ENCODE measurements at places on chromosomes 11 and 22. TPM values are rescaled to one million over a fixed set of nuclear protein-coding genes. Genes with fewer than 3 reads are reported as not detected.

PLEKHB1 gene
- total RNA-seq: 0.26 TPM

RPS19BP1 gene
- total RNA-seq: 102 TPM

MFRP gene
- total RNA-seq: not detected

B3GAT1 gene
- not detected for total RNA-seq

PGA4 gene
- total RNA-seq: not detected

PGAP2 gene
- 14.6 TPM for total RNA-seq

CCDC82 gene
- total RNA-seq: 7.3 TPM

IL10RA gene
- total RNA-seq: not detected

FOLR1 gene
- total RNA-seq: not detected

YPEL1 gene
- total RNA-seq: 4.1 TPM

SYT13 gene
- not detected for total RNA-seq

C1QTNF5 gene
- total RNA-seq: 11.9 TPM

TRIM29 gene
- not detected for total RNA-seq

RNF215 gene
- total RNA-seq: 23.7 TPM

RBMXL2 gene
- not detected for total RNA-seq

XPNPEP3 gene
- total RNA-seq: 7.4 TPM

STK33 gene
- total RNA-seq: 2.8 TPM

DDX10 gene
- 30.4 TPM for total RNA-seq

NXPE1 gene
- not detected for total RNA-seq

ESAM gene
- total RNA-seq: 5.6 TPM

NCAM1 gene
- 11.4 TPM for total RNA-seq

TMEM45B gene
- total RNA-seq: not detected

KRTAP5-7 gene
- total RNA-seq: not detected

UBQLN3 gene
- total RNA-seq: under 0.01 TPM

ANKK1 gene
- total RNA-seq: not detected

PGA5 gene
- not detected for total RNA-seq

FOLR2 gene
- not detected for total RNA-seq

TSPAN32 gene
- total RNA-seq: not detected

BCO2 gene
- total RNA-seq: 10.5 TPM

OVOL1 gene
- under 0.01 TPM for total RNA-seq

TEX12 gene
- total RNA-seq: not detected

All from epithelial cell of alveolus of lung (primary cell).